ENCODE measurements at places on chromosomes 4 and X.
A peak's percentile ranks its signal among the peaks of the same experiment; 100 is the strongest.

DNA sequence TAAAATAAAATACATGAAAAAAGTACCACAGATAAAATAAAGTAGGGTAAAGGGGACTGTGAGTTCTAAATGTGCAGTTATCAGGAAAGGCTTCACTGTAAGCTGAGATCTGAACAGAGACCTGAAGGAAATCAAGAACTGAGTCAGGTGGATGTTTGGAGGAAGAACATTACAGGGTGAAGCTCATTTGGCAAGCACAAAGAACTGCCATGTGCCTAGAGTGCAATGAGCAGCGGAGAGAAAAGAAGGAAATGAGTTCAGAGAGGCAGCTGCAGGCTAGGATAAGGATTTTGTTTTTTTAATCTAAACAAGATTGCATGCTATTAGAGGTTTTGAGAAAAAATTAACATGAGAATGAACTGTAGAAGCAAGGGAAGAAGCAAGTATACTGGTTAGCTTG is 373.1 kb downstream of the STPG2 start:
- DNase-seq, result no peak

- DNase-seq, result no peak
Measured at GRCh38 chr4:71222661-71223060, 116.2 kb upstream of the SLC4A4 start.

DNA sequence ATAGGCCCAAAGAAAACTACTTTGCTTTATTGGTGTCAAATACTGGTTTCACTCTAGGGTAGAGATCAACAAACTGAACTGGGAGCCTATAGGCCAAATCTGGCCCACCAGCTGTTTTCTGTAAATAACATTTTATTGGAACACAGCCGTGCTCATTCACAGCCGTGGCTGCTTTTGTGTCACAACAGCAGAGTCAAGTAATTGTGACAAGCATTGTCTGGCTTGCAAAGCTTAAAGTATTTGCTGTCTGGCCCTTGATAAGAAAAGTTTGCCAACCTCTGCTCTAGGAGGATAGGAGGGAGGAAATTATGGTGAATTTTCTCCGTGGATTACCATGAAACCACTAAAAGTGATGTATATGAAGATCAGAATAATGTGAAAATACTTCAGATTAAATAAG is 53.4 kb downstream of the GPAT3 start:
- DNase-seq, result no peak

DNA sequence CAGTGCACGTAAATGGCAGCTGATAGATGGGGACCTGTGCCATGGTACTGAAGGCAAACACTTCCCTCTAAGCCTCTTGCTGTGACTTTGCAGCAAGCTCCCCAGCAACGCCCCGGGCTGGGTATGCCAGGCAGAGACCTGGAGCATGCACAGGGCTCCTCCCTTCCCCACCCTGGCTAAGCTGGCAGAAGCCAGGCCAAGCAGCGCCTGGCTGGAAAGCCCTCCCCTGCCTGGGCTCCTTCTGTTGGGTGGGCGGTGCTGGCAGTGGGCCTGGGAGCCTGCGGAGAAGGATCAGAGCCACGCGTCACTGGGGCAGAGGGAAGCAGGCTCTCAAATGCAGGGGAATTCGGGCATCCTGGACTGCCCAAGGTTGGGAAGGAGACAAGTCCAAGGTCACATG is 3.6 kb downstream of the ATP2B3 start:
- DNase-seq, result no peak

GRCh38 chr4:151782296-151782695 is 21.5 kb upstream of the GATB start:
- DNase-seq, result no peak

- peak; percentile 43 for DNase-seq
Measured at GRCh38 chrX:40154853-40155588, 57.3 kb upstream of the BCOR start.

- no peak for DNase-seq
Measured at GRCh38 chr4:169107528-169107927, 97.5 kb upstream of the CBR4 start.

GRCh38 chr4:102298716-102299115 is 46.6 kb downstream of the SLC39A8 start:
- DNase-seq, result no peak

DNA sequence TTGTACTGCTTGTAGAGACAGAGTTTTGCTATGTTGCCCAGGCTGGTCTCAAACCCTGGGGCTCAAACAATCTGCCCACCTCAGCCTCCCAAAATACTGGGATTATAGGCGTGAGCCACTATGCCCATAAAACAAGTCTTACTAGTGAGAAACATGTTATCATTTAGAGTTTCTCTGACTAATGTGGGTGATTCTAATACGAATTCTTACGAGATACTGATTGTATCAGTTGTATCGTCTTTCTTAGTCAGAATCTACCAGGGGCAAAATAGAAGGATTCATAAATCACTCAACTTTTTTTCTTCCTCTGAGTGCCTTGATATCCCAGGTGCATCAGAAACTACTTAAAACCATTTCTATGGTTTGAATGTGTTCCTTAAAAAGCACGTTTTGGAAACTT is 14.4 kb upstream of the NMU start:
- DNase-seq, result no peak

- DNase-seq, result no peak
Measured at GRCh38 chr4:179441596-179441995, 1999.4 kb upstream of the AGA start.

DNA sequence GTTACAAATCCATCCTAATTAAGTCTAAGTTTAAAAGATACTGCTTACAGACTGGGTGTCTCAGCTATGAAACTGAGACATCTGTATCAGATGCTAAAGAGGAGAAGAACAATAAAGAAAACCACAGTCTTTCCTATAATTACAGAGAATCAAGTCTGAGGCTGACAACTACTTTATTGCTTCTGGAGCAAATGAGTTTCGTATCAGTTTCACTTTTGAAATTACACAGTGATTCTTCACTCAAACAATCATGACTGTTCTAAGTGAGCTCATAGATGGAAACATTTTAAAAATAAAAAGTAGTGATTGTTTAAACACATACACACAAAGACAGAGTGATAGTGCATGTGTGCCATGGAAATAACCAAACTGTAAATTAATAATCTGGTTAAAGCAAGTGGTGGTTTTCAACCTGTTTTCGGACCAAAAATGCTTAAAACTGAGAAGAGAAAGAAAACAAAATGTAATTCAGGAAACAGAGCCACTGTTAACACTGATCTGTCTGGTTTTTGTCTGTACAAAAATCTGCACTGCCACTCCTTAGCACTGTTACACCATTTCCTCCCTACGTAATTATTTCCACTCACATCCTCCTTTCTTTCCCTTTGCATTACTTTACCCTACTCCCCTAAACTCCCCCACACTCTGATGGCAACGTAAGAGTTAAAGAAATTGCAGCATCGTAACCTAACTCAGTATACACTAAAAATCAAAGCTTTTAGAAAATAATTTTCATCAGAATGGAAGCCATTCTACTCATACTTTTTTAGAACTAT is 12.5 kb downstream of the RFC1 start:
- peak; percentile 52 for DNase-seq

- DNase-seq, result no peak
Measured at GRCh38 chr4:184384056-184384809, 90.1 kb downstream of the IRF2 start.

DNA sequence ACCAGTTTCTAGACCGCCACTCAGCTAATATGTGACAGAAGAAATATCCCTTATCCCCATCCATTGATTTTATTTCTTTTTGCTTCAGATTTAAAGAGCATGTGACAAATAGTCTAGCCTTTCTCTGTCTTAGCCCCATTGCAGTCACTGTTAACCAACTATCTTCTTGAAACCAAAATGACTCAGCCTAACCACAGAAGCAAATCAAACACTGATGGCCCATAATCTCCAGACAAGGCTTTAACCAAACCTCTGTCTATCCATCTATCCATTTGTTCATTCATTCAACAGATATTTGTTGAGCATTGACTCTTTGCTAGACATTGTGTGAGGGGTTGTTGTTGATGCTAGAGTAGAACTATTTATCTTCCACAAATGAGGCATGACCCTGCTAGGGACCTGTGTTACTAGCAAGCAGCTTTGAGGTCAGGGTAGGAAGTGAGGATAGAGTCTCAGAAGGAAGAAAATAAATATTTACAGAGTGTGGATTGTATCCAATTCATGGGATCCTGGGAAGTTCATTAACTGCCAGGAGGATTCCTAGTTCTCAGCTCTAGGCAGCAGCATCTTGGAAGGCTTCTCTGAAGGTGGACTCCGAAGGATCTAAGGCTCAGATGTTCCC is 22.5 kb downstream of the HNRNPH2 start:
- no peak for DNase-seq

GRCh38 chrX:103330681-103331288 is 746 bp downstream of the TCEAL7 start:
- DNase-seq, result no peak

GRCh38 chrX:103423955-103424638 is 47.8 kb downstream of the BEX3 start:
- peak; percentile 40 for DNase-seq

- no peak for DNase-seq
Measured at GRCh38 chr4:110622841-110623717, at the start of gene PITX2. PITX2 (minus strand) TSS chr4:110623077; CDS start chr4:110622460, 617 bp downstream.

DNA sequence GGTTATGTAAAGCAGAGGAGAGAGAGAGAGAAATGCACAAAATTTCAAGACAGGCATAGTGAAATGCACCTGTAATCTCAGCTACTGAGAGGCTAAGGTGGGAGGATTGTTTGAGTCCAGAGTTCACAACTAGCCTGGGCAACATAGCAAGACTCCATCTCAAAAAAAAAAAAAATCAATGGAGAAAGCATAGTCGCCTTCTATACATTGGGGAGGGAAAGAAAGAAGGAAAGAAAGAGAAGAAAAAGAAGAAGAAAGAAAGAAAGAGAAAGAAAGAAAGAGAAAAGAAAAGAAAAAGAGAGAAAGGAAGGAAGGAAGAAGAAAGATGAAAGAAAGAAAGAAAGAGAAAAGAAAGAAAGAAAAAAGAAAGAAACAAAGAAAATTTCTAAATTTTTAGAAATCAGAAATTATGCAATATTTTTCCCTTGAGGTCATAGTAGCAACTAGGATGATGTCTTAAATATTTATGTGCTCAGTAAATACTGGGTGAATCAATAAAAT is 53.4 kb downstream of the DKK2 start:
- no peak for DNase-seq

DNA sequence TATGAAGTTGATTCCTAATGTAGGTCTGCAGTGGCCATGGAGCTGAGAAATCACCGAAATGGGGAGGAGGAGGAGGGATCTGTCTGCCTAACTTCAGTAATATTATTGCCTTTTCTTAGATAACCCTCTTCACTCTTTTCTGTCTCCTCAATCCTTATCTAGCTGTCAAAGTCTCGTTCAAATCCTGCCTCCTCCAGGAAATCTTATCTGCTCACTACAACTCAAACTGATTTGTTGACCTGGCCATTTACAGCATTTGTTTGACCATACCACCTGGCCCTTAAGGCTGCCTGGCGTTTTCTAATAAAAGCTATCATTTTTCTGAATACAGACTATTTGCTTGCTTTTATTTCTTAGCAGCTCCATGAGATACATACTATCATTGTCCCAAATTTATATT is 33.8 kb downstream of the GALNT7 start:
- no peak for DNase-seq

- peak; percentile 42 for DNase-seq
Measured at GRCh38 chr4:114383721-114384120, 214.9 kb upstream of the UGT8 start.

- DNase-seq, result no peak
Measured at GRCh38 chr4:169128902-169129301, 118.8 kb upstream of the CBR4 start.

- DNase-seq, result no peak
Measured at GRCh38 chr4:3145234-3145924, 70.9 kb downstream of the HTT start.

GRCh38 chr4:40557736-40558135 is 71.9 kb downstream of the RBM47 start:
- DNase-seq, result no peak

DNA sequence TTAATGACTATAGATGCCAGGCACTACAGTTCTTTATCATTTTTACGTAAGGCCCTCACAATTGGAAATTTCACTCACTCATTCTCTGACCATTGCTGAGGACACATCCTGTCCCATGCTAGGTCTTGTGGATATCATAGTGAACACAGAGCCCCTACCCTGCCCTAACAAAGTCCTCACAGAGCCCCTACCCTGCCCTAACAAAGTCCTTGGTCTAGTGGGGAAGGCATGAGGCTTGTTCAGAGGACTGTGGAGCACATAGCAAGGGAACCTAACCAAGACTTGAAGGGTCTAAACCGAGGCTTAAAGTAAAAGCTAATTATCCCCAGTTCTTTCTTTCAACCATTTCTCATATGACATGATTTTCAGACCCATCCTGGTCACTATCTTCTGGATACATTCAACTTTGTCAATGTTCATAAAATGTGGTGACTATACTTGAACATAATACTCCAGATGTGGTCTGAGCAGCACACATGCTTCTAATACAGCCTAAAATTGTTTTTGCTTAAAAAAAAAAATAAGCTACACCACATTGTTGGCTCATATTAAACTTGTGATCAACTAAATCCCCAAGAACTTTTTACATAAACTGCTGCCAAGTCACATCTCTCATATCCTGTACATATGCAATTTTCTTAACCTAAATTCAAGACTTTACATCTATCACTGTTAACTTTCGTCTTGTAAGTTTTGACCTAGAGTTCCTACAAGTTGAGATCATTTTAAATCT is 77.0 kb downstream of the GPC3 start:
- DNase-seq, result no peak

DNA sequence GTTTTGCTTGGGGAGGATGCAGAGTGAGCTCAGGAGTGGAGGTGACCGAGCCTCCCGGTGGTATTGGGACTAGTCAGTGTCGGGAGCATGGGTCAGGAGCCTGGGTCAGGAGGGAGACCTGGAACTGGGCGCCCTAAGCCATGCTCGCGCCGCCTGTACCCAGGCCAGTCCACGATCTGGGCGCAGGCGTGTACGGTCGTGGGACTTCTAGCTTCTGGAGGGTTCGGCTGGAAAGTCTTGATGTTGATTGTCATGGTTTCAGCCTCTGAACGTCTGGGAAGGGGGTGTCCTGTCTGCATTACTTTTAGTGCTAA is 244 bp downstream of the EIF2S3 start:
- DNase-seq, result no peak

GRCh38 chr4:62226082-62226481 is 1026.0 kb downstream of the ADGRL3 start:
- DNase-seq, result no peak

GRCh38 chr4:89915937-89916336 is 21.3 kb downstream of the MMRN1 start:
- DNase-seq, result no peak

DNA sequence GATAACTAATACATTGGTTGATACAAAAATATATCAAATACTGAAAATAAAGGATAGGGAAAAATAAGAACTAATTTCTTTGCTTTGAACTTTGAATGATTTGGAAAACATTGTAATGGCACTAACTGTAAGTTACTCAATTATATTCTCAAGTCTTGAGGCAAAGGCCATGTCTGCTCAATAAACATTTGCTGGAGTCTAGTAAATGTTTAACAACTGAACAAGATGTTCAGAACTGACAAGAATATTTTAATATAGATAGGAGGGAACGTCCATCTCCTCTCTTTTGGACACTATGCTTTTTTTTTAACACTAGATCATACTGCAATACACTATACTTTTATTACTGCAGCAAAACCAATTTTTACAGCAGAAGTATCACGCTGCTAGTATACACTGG is 76.2 kb downstream of the PRSS12 start:
- DNase-seq, result no peak

GRCh38 chr4:81786063-81786763 is 314.5 kb upstream of the RASGEF1B start:
- peak; percentile 20 for DNase-seq
